ENCODE measurements at places on chromosomes 1 and 21. TPM values are rescaled to one million over a fixed set of nuclear protein-coding genes. Genes with fewer than 3 reads are reported as not detected.
A peak's percentile ranks its signal among the peaks of the same experiment; 100 is the strongest.

Gene COL6A1
- total RNA-seq = 173 TPM

DNA sequence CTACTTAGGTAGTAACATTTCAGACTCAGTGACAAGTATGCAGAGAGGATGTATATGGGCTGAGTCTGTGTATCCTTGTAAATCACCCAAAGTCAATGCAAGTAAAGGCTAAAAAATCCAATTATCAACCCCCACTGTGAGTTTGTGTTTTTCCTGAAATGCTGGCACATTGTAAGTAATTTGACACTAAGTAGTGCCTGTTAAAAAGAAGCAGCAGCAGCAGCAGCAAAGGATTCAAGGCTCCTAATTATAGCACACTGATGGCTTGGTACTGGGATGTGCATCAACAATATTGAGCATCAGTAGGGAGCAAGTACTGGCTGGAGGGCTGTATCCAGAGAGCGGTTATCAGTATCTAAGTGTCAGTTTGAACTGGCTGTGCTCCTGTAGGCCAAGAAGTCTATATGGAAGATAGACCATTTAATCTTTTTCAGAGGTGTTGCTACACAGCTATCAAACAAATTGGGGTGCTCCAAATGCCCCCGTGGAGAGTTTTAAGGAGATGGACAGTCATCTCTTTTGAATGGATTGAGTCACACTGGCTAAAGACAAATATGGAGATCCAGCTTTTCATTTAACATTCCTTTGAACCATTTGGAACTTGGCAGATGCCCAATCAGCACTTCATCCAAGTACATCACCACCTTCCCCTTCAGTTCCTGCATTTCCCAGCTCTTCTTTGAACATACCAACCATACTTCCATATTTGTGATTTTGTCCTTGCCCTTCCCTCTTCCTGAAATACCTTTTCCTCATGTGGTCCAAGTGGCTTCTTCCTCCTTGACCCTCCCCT, 241.2 kb upstream of the ST6GALNAC5 start:
- no peak for DNase-seq

DNA sequence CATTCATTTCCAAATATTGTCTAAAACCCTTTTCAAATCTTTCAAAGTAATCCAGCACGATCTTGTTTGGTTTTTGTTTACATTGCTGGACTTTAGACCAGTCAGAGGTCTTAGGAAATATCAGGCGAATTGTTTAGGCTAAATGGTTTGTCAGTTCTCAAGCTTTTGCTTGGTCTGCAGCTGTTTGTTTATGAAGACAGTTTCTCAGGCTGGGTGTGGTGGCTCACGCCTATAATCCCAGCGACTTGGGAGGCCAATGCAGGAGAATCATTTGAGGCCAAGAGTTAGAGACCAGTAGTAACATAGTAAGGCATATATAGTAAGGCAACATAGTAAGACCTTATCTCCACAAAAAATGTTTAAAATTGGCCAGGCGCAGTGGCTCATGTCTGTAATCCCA, 77.5 kb downstream of the DNTTIP2 start:
- no peak for DNase-seq

- no peak for DNase-seq
Measured at GRCh38 chr1:195934817-195935553, 673.3 kb downstream of the KCNT2 start.

Gene RIMS3
- total RNA-seq = 0.81 TPM

Gene LRRIQ3
- total RNA-seq = 0.43 TPM

Gene OTUD3
- total RNA-seq = 3.0 TPM

Gene CFHR4
- total RNA-seq = not detected

GRCh38 chr1:30837653-30838052, 70.9 kb downstream of the SDC3 start:
- DNase-seq = no peak

DNA sequence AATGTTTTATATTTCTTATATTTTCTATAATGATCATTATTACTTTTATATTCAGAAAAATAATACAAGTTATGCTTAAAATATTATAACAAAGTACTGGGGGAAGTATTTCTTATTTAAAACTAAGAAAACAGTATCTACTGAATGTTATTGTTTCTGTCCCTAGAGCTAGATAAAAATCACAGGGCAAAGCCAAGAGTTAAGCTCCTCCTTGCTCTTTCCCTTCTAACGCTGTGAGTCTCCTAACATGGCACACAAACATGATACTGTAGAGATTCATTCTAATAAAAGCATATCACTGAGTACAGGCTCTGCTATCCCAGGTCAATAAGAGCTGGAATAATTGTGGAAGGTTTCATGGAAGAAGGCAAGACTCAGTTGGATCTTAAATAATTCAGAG, 53.4 kb downstream of the PTPN14 start:
- DNase-seq = no peak

Gene STIL
- total RNA-seq = 0.65 TPM

GRCh38 chr1:183205196-183205781, 19.2 kb downstream of the LAMC2 start:
- DNase-seq = no peak

DNA sequence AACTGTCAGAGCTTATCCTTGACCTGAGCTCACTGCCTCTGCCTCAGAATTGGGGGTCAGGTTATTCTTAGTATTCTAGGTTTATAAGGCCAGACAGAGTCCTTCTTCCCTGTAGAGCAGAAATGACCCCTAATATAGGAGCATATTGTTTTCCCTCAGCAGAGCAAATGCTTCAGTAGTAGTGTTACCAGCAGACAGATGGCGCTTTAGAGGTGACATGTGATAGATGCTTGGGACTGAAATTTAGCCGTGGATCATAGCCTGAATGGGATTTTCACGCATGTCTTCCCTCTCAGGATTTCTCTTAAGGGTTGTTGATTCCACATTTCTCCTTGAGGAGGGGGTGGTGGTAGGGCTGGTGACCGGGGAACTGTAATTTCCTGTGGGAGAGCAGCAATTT, 24.5 kb downstream of the ADARB1 start:
- DNase-seq = no peak

- DNase-seq = peak; percentile 36
Measured at GRCh38 chr1:228077565-228078330, 4.8 kb upstream of the ARF1 start.

Gene CD48
- 0.91 TPM for total RNA-seq

- DNase-seq = no peak
Measured at GRCh38 chr1:81437213-81437612, 363.5 kb upstream of the ADGRL2 start.

Gene FALEC
- total RNA-seq = not detected

- no peak for DNase-seq
Measured at GRCh38 chr1:69110851-69111250, 456.9 kb upstream of the LRRC7 start.

Gene MAP3K7CL
- 1.1 TPM for total RNA-seq

GRCh38 chr1:48049823-48050535, 52.8 kb upstream of the TRABD2B start:
- no peak for DNase-seq

DNA sequence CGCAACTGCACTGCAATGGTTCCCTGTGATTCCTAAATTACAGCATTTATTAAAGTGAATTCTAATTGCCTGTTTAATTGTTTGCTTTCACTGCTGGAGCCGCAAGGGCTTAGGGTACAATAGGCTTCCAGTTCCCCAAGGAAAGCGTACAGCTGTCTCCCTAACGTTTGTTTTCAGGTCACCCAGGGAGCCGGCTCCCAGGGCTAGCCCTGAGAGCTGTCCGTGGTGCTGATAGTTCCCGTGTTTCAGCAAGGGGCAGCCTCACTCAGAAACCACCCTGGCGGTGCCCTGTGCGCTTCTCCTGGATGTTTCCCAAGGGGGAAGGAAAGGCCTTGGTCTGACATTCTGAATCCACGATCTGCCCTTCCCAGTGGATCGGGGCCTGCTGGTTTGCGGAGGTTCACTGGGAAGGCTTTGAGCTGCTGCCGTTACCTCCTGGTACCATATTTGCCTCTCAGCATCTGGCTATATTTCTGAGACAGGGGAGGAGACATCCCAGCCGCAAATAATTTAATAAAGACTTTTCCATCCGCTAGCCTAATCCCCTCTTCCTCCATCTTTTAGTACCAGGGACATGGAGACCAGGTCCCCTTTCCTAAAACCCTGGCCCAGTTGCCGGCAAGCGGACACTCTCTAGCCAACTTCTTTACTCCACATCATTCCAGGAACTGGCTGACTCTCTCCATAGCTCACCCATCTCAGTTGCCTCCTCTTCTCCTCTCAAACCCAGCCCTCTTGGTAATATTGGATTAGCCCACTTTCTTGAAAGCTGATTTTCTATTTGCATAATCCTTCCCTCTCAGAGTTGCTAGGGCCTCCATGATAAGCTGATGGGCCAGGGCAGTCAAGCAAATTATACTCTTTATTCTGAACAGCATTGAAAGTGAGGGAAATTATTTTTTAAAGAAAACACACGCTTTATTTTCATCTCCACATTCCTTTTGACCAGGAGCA, 149.0 kb downstream of the IGSF21 start:
- DNase-seq = peak; percentile 53

Gene CREG1
- total RNA-seq = 68.3 TPM

DNA sequence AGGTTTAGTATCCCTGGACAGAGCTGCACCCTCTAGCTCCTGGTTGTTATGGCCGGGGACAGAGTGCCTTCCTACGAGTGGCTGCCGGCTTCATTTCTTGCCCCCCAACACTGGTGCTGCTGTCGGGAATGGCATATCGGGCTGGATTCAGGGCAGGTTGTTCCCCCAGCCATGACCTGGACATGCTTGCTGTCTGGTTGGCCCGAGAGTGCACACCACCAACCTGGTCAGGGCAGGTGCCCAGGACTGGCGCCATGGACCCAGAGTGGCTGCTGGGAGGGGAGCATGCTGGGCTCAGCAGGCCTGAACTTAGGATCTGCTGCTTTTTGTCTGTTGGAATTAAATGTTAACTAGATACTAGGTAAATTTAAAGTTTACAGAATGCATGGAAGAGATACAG, 21.8 kb downstream of the H6PD start:
- no peak for DNase-seq

DNA sequence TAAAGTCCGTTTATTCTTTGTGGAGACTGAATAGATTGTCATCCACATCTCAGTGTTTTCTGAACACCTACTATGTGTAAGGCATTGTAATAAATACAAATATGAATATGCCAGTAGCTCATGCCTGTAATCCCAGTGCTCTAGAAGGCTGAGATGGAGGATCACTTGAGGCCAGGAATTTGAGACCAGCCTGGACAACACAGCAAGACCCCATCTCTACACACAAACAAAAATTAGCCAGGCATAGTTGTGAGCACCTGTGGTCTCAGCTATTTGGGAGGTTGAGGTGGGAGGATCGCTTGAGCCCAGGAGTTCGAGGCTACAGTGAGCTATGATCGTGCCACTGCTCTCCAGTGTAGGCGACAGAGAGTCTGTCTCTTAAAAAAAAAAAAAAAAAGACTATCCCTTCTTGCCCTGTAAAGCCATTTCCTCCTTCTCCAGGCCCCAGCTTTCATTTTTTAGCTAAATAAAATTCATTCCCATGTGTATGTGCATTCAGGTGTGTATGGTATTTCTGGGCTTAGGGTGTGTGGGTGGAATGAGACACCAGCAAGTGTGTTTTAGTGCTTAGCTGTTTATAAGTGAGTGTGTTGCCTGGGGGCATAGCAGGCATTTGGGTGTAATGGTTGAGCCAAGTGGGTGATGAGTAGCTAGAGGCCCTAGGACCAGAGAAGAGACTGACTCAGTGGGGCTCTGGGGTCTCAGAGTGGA, 7.8 kb downstream of the CELSR2 start:
- DNase-seq = no peak

Gene TPRG1L
- total RNA-seq = 47.0 TPM

Gene KIF14
- total RNA-seq = 0.19 TPM

Measured in Right ventricle myocardium superior (tissue), 1 donor.